ENCODE measurements at places on chromosomes 1 and 21.

DNA sequence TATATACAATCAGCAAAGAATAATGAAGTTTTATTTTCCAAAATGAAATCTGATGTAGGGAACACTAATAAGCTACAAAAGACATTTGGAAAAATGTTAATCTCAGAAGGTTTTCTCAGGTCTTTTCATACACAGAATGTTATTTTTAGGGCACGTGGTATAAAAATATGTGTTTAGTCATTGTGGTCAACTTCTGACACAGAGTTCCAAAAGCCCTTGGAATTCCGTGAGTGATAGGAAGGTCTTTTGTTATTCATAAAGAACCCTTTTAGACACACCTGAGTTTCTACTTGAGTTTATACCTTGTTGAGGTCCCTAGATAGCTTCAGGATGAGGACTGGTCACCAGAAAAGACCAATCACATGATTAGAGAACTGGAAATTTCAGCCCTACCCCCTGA, 277.6 kb upstream of the NCAM2 start:
- no peak for DNase-seq

DNA sequence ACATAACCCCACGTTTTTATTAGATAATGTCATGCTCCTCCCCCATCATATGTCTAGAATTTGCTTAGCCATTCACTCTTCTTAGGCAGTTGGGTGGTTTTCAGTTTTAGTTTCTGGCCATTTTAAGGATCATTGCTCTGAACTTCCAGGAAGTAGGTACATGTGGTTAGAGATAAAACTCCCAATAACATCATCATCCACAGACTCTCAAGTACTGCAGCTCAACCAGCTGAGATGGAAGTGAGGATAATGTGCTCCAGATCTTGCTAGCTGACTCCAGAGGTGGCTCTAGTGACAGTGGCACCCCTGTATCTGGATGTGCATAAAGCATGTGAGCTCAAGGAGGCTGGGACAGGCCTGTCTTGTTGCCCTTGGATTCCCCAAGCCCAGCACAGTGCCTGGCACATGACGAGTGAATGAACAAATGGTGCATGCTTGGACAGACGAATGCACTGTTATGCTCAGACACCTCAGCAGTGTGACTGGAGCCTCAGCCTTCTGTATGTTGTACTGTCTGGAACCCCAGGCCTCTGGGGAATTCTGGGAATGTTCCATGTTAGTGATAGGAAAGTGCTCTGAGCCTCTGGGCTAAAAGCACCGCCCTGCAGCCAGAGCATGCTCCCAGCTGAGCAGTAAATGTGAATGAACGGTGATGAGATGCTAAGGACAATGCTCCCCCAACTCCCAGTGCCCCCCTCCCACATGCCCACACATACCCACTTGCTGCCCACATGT, 16.4 kb upstream of the KCNN3 start:
- peak; percentile 42 for DNase-seq

DNA sequence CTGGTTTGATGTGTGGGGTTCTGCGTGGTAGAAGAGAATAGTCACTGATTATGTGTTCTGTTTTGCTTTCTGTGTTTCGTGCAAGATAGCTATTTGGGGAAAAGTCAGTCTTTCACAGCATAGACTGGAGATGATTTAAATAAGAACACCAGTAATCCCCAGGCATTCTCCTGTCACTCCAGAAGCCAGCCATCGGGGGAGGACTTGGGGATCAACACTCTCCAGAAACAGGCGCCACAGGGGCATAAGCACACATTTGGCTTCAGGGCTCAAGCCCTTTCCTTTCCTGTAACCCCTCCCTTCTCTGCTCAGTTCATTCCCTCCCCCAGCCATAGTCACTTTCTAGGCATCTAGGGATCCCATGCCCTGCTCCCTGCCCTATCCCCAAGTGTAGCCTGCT, 97.3 kb upstream of the BEND5 start:
- no peak for DNase-seq

DNA sequence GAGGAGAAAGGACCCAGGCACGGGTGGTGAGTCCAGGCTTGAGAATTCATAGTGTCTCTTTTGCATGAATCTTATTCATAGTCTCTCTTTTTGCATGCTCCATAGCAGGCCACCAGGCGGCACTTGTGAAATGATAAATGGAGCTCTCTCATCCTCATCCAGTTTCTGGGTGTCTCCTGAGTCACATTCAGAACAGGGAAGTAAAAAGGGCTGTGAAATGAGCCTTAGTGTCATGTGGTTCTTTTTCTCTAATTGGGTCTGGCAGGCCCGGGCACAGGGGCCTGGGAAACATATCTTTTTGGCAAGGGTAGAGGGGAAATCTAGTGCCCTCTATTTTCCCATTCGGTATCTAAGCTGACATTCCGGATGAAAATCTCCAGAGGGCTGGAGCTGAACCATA, 19.1 kb upstream of the NCF2 start:
- no peak for DNase-seq

DNA sequence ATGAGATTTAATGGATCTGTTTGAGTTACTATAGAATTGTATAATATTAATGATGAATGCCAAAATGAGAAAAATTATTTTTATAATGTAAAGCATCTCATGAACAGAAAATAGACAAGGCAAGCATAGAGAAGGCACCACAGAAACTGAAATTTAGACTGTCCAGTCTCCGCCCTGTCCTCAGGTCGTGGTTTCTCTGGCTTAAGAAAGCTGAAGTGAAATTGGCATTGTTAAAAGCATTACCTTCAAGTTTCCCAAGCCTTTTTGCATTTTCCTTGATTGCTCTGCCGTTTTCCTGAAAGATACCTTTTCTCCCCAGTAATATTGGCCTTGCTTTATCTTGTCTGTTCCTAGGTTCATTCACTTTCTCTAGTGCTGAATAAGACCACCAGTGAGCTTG, 58.0 kb downstream of the VPS13D start:
- no peak for DNase-seq

- DNase-seq: no peak
These were observed 592 bp upstream of the ZNF326 start for GRCh38 chr1:89994231-89994804.

GRCh38 chr1:27505420-27505680, 15.4 kb upstream of the WASF2 start:
- DNase-seq: no peak

DNA sequence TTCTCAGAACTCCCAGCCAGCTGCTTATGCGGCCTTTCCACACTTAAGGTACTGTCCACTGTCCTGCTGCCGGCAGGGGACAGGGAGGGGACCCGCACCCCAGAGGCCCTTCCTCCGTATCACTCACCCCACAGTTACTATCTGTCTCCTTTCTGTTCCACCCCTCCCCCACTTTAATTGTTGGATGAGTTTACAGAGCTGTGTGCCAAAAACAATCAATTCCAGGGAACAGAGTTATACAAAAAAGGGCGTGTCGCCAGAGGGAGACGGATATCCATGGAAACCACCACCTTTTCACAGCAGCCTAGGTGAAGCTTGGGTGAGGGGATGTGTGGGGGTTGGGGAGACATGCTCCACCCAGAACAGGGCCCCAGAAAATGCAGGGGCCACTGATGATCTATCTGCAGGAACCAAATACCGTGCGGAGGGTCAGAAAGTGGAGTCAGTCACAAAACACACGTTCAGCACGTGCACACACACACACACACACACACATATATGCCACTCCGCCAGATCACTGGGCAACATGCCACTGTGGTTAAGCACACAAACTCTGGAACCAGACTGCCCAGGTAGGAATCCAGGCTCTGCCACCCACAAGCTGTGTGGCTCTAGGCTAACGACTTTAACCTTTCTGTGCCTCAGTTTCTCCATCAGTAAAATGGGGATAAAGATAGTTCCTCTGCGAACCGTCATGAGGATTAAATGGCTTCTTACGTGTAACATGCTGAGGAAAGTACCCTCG, 30.5 kb downstream of the CASZ1 start:
- DNase-seq: no peak

DNA sequence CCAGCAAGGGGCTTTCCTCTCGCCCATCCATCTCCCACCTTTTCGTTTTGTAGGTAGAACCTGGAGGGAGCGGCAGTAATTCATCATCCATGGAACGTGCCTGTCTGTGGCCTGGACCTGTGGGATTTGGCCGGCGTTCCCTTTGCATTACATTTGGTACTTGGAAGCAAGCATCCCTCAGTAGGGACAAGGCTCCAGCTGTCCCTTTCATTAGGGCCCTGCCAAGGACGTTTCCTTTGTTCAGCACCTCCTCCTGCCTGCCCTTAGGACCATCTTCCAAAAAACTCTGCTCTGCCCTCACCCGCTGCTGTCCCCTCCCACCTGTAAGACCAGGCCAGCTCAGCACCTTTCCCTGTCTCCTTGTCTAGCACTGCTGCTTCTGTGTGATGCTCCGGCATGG, 62.1 kb downstream of the RYR2 start:
- no peak for DNase-seq

- DNase-seq: peak; percentile 44
These were observed at the start of gene PIK3CD for GRCh38 chr1:9651565-9652378. TSS of gene PIK3CD (plus strand) at chr1:9651731. CDS start at chr1:9710456, 58,725 bp downstream.

DNA sequence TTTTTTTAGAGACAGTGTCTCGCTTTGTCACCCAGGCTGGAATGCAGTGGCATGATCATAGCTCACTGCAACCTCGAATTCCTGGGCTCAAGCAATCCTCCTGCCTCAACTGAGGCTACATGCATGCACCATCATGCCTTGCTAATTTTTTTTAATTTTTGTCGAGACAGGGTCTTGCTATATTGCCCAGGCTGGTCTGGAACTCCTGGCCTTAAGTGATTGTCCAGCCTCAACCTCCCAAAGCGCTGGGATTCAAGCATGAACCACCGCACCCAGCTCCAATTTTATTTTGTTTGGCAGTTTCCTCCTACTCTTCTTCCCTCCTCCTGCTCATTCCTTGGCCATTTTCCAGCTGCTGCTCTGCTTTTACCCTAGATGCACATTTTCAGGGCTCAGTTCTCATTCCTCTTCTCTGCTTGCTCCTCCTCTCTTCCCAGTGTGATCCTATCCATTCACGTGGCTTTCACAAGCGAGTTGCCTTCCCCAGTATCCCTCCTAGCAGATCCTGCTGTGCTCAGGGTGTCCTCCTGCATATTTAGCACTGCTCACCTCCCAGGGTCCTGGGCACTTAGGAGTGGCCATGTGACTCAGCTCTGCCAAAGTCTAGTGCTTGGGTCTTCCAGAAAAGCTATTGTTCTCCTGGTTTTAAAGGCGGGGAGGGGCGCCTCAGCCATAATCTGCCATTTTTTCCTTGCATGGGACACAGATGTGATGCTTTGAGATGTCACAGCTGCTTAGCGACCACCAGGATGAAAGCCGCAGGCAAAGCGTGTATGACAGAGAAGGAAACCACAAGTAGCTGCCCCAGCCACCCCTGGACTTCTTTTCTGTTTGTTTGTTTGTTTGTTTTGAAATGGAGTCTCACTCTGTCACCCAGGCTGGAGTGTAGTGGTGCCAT, 33.7 kb downstream of the PSEN2 start:
- DNase-seq: no peak

DNA sequence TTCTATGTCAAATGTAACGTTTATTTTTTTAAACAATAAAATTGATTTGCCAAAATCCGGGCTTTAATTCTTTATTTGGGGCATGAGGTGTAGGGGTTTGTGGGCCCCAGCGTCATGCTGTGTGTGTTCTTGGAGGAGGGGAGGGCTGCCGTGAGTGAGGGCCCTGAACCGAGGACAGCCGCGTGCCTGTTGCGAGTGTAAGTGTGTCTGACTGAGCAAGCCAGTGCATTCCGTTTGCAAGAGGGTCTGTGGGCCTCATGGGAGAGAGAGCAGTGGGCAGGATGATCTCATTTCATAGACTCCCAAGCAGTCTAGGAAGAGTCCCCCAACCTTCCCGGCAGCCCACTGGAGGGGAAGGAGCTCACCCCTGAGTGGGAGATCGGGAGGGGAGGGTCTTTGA, 21.4 kb upstream of the SPSB1 start:
- DNase-seq: no peak

GRCh38 chr1:72186733-72187307, 95.5 kb downstream of the NEGR1 start:
- DNase-seq: no peak

GRCh38 chr1:2194319-2194897, at the start of gene FAAP20:
TSS of gene FAAP20 (minus strand) at chr1:2194772. CDS start at chr1:2194749, 23 bp downstream.
- DNase-seq: peak; percentile 65

- no peak for DNase-seq
These were observed 396.7 kb downstream of the PTPRU start for GRCh38 chr1:29632806-29633615.

- DNase-seq: no peak
These were observed 1.6 kb downstream of the RASSF5 start for GRCh38 chr1:206508956-206509355.

GRCh38 chr21:29343519-29343918, 44.8 kb downstream of the BACH1 start:
- DNase-seq: no peak

DNA sequence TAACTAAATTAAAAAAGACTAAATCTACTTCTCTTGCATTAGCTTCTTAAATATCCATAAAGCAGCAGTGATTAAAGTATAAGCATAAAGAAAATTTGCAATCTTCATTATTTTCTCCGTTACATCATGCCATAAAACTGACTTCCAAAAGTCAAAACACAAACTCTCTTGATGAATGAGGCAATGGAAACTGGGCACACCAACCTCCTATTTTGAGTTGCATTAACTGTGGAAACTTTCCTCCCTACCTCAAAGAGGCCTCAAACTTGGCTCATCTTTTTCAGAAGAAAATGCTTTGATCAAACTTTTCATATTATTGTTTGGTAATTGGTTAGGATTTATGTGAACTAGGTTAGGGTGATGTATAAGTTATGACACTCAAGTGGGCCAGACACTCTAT, 4.1 kb upstream of the BTG3 start:
- no peak for DNase-seq

GRCh38 chr1:223155153-223155552, 12.1 kb upstream of the TLR5 start:
- DNase-seq: no peak

DNA sequence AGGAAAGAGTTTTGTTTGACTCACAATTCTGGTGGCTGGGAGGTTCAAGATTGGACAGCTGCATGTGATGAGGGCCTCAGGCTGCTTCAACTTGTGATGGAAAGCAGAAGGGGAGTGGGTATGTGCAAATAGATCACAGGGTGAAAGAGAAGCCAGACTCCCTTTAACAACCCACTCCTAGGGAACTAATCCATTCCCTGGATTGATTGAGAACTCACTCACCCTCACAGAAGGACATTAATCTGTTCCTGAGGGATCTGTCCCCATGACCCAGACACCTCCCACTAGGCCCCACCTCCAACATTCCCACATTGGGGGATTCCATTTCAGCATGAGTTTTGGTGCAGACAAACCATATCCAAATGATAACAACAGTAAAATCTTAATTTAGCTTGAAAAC, 25.6 kb downstream of the UBE2T start:
- no peak for DNase-seq
